Adipocyte (in vitro differentiated cells): ENCODE measurements at places on chromosomes 5 and 9.

GRCh38 chr5:59557572-59557971 lies 336.0 kb downstream of the PDE4D start:
- no peak for DNase-seq

DNA sequence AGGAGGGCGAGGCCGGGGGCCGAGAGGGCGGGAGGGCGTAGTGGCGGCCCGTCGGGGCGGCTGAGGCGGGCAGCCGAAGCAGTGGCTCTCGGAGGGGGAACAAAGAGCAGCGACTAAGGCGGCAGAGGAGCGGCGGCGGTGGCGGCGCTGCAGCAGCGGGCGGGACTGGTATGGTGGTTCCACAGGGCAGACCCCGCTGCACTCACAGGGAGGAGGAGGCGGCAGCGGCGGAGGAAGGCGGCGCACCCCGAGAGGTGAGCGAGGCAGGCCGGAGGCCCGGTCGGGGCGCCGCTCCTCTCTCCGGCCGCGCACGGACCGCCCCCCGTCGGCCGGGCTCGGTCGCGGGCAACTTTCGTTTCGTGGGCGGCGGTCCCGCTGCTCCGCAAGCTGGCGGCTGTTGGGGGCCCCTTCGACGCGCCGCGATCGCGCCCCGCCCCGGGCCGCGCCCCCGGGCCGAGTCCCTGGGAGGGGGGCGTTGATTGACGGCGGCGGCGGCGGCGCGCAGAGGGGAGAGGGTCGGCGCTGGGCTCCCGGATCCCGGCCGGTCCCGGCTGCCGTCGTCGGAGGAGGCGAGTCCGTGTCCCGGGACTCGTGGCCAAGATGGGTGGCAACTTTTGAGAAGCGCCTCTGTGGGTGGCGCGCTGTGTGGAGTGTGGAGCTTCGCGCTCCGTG lies 467 bp downstream of the CNOT6 start:
- DNase-seq, result peak; percentile 76

DNA sequence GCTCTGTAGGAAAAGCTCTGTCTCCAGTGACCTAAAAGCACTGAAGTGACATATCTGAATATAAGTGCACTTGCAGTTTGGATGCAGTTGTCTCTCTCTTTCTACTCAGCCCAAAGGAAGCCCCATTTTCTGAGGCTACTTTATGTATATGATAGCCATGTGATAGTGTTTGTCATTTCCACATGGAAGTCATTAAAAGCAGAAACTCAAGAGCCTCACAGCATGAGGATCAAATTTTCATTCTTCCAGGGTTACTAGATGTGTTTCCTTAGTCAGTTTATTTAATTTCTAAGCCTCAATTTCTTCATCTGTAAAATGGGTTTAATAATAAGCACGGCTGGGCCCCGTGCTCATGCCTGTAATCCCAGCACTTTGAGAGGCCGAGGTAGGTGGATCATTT lies 36.7 kb downstream of the RNF44 start:
- peak; percentile 5 for DNase-seq

DNA sequence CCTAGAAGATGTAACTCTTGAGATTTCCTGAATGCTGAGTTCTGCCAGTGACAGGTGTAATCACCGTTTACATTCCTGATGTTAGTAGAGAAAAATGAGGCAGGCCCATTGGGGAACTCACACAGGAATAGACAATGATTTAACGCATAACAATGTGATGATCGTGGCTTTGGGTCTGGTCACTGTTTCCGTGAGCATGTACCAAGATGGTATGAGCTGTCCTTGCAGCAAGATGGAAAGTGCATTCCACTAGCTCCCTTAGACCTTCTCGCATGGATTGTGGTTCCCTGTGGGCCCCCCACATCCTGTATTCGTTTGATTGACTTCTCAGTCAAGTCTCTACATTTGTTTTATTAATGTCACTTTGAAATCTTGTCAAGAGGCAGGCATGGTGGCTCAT lies 124.0 kb upstream of the DAP start:
- peak; percentile 32 for DNase-seq

GRCh38 chr9:121278477-121279261 lies 10.7 kb downstream of the GSN start:
- DNase-seq, result peak; percentile 97

- DNase-seq, result no peak
Observed at GRCh38 chr5:77636641-77637169, 1.8 kb downstream of the OTP start.

- no peak for DNase-seq
Observed at GRCh38 chr9:9893837-9894236, 719.0 kb downstream of the PTPRD start.

DNA sequence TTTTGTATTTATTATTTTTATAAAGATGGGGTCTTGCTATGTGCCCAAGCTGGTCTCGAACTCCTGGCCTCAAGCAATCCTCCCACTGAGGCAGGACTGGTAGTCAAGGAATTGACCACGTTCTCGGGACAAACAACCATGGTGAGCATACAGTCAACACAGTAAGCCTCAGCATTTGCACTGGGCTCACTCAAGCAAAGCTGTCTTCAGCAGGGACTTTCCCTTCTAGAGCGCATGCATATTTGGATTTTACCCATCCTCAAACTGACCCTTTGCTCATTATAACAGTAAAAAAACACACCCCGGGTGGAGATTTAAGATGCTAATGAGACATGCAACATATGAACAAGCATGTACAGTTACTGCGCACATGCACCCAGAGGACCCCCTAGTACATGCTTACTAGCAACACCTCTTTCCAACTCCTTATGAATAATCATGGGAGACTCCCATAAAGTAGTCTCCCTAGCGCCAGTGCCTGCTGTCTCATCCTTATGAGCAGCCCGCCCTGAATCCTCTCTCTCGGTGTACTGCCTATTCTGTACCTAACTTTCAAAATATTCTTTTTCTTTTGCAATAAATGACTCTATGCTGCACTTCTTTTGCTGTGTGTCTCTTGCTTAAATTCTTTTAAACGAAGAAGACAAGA lies 41.5 kb downstream of the C5orf22 start:
- no peak for DNase-seq

DNA sequence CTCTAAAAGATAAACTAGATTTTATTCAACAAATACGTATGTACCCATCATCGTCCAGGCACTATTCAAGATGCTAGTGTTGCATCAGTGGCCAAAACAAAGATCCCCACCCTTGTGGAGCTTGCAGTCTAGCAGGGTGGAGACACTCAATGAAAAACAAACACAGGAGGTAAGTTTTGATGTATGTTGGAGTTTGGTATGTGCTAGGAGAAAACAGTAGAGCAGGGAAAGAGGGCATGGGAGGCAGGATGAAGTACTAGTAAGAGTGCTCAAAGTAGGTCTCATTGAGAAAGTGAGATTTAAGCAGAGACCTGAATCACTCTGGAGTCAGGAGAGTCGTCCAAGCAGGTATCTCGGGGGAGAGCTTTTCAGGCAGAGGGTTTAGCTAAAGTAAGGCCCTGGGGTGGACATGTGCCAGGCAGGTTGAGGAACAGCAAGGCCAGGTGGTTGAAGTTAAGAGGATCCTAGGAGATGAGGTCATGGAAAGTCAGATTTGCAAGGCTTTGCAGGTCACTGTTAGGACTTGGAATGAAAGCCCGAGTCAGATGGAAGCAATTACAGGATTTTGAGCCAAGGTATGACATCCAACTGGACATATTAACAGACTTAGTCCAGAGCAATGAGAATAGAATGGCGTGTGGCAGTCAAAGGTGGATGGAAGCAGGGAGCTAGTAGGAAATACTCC lies 9.2 kb downstream of the SNX18 start:
- DNase-seq, result no peak

DNA sequence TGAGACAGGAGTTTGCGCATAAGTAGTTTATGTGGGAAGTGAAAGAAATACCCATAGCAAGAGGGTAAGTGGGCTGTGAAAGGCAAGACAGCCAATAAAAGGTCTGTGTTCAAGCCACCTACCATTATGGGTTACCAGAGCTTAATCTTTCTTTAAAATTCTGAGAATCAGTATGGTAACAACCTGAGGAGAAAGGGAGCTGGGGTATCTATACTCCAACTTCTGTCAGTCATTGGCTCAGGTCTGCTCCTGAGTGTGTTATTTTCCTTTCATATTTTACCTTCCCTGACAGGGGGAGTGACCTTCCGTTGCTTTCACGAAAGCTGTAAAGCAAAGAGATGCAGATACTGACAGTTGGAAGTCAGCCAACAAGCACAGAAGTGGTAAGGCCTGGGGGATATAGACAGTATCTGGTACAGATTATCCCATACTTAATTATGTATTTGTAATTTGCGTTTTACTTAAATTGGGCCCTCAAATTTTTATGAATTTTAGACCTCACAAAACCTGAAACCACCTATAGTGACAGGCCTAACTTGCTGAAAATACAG lies 233.4 kb downstream of the RAB3C start:
- no peak for DNase-seq
